ENCODE measurements at places on chromosomes 12 and 14. TPM values are rescaled to one million over a fixed set of nuclear protein-coding genes. Genes with fewer than 3 reads are reported as not detected.

Gene NOS1
- total RNA-seq: not detected

Gene OR4L1
- total RNA-seq: not detected

Gene TSPAN19
- total RNA-seq: not detected

Gene GALNT8
- total RNA-seq: 7.3 TPM

- H3K4me1 ChIP-seq: peaks cover 43% of the 10 kb centered on the region
- no peak overlapping the region for H3K4me3 ChIP-seq
- no peaks in the 10 kb centered on the region for H3K36me3 ChIP-seq
- DNase-seq: no peak
- H3K27ac ChIP-seq: peak overlapping the region; percentile 45
- no peaks in the 10 kb centered on the region for H3K27me3 ChIP-seq
Observed at GRCh38 chr12:122094735-122095631, 16.4 kb downstream of the MLXIP start.

DNA sequence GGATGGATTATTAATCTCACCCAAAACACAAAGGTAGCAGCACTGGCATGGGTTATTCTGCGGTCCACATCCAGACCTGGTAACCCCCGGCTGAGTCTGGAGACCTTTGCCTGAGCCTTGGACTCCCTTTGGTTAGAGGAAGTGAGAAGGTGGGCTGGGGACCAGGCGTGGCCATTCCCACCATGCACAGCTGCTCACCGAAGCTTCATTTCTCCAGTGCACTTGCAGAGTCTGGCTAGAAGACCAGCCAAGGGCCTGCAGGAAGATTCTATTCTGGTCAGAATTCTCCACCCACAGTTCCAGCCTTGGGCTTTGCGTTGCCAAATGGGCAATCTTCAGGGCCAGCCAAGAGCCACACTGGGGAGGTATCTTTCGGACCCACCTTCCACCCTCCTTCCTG is 73.0 kb downstream of the LGMN start:
- H3K36me3 ChIP-seq: peaks cover 88% of the 10 kb centered on the region
- H3K4me3 ChIP-seq: no peak overlapping the region
- no peak overlapping the region for H3K27ac ChIP-seq
- H3K4me1 ChIP-seq: peaks cover 29% of the 10 kb centered on the region
- no peaks in the 10 kb centered on the region for H3K27me3 ChIP-seq

GRCh38 chr12:37547611-37548010 is 769.0 kb upstream of the ALG10B start:
- H3K36me3 ChIP-seq: no peaks in the 10 kb centered on the region
- no peaks in the 10 kb centered on the region for H3K27me3 ChIP-seq
- no peak overlapping the region for H3K27ac ChIP-seq
- no peak for DNase-seq

- no peaks in the 10 kb centered on the region for H3K36me3 ChIP-seq
- no peaks in the 10 kb centered on the region for H3K4me1 ChIP-seq
- H3K27ac ChIP-seq: no peak overlapping the region
- H3K27me3 ChIP-seq: no peaks in the 10 kb centered on the region
- DNase-seq: no peak
Observed at GRCh38 chr12:13404631-13405473, 208.3 kb downstream of the EMP1 start.

Data from CD4-positive, CD25-positive, alpha-beta regulatory T cell (primary cell).